ENCODE measurements at places on chromosomes 2 and 18.

DNA sequence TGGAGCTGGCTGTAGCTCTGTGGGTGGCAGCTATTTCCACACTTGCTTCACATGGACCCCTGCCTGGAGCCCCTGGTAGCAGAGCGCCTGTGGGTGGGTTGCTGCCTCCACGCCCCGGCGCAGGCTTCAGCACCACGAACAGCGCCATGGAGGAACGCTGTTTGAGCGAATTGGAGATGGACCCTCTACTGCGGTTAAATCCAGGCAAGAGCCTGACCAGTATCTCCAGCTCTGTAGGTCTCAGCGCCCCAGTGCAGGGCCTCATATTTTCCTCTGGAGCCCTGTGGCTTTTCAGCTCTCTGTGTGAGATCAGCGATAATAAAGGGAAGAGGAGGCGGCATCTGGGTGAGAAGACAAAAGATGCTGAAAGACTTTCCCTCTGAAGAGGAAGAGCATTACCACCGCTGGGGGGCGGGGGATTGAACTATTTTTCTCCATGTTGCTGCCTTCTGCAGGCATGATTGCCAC lies 12.0 kb downstream of the ONECUT2 start:
- no peak for DNase-seq

- no peak for DNase-seq
Observed at GRCh38 chr2:65722028-65722778, 289.8 kb upstream of the SPRED2 start.

- no peak for DNase-seq
Observed at GRCh38 chr2:179021258-179021657, 28.7 kb downstream of the CCDC141 start.

GRCh38 chr2:65914244-65914786 lies 481.9 kb upstream of the SPRED2 start:
- DNase-seq = no peak
